ENCODE measurements at places on chromosomes 6 and 20.

DNA sequence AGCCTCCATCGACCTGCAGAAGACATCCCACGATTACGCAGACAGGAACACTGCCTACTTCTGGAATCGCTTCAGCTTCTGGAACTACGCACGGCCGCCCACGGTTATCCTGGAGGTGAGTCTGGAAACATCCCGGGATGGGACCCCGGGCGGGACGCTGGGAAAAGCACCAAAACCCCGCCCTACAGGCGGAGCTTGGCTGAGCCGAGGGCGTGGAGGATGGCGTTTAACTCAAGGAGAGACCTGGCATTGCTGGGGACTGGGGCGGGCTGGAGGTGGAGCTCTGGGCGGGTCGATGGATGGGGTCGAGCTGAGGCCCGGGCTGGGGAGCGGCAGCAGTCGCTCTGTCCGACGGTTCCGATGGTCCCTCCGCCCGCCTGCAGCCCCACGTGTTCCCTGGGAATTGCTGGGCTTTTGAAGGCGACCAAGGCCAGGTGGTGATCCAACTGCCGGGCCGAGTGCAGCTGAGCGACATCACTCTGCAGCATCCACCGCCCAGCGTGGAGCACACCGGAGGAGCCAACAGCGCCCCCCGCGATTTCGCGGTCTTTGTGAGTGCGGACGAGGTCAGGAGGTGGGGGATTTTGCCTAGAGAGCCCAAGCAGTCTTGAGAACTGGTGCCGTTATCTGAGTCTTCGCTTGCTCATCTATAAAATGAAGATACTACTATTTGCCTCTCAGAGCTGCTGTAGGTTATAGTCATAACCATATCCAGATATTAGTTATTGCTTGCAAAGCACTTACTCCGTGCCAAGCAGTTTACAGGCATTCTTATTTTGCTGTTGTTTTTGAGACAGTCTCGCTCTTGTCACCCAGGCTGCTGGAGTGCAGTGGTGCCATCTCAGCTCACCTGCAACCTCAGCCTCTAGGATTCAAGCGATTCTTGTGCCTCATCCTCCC is 3.8 kb downstream of the SPAG4 start:
- no peak for DNase-seq

- DNase-seq = no peak
Measured at GRCh38 chr6:107110200-107110599, 5.1 kb downstream of the BEND3 start.

GRCh38 chr6:129704708-129705107 is 5.3 kb downstream of the ARHGAP18 start:
- no peak for DNase-seq

- DNase-seq = no peak
Measured at GRCh38 chr20:20691477-20692235, 20.8 kb downstream of the RALGAPA2 start.

DNA sequence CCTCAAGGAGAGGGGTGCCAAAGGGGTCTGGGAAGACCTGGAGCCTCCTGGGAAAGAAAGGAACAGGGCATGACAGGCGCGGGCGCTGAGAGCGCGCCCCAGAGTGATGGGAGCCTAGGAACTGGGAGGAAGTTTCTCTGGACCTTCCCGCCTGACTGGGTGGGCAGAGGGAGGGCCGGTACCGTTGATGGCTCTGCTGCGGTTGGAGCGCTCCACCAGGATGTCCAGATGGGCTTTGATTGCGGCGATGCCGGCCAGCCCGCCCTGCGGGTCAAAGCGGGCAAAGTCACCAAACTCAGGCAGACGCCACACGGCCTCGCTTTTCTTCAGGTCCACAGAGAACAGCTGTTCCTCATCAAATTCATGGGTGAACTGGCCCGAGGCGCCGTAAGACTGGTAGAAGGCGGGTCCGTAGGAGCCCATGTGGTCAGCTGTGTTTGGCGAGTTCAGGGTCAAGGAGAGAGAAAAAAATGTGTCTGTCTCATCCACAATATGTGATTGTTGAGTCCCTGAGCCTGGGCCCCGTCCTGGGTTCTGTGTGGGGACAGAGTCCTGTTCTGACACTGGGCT is 1.5 kb downstream of the HLA-DOA start:
- no peak for DNase-seq

Measured in skin of body (tissue), 3 donors.